ENCODE measurements at places on chromosomes 5 and 9.

DNA sequence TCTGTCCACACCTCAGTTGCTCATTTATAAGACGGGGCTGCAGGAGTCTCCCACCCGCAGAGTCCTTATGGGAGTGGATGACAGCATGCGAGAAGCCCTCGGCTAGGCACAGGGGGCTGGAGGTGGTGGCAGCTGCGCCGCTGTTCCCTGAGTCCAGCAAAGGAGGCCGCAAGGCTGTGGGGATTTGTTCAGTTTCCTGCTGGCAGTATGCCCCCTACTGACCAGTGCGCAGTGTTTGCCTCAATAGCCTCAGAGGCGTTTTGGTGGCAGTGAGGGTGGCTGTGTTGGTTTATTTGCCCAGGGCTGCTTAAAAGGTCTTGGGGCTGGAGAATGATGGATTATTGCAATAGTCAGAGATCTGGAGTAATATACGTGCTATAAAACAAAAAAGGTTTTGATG, 176.3 kb upstream of the OTULINL start:
- no peak for DNase-seq

DNA sequence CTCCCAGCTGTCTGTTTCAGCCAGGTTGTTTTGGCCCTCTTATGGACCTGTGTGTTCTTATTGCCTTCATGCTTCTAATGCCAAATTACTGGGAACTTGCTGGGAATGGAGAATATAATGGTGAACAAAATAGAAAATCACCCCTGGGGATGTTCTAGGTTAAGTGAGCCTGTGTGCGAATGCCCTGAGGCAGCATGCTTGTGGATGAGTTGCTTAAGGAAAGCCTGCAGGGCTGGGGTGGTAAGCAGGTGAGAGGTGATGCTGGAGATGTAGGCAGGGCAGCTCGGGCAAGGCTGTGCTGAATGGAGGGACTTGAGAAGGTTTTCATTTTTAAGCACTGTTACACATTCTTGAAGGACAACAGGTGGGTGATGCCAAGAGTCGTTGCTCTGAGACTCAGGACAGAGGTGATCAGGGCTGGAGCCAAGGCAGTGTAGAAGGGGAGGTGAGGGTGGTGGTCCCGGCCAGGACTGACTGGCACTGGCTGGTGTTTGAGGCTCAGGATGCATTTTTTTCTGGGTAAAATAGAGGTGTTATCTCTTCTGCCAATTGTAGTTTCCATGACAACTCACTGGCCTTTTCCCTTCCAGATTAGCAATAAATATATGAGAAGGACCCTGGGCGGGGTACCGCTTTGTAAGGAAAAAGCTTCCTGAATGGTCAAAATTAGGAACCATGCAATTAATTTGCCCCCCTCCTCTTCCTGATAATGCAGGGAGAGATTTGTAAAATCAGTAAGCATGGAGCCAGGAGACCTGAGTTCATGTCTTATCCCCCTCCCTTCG, 342.8 kb downstream of the ICE1 start:
- DNase-seq, result no peak

GRCh38 chr5:5042806-5043205, 97.3 kb upstream of the ADAMTS16 start:
- no peak for DNase-seq

DNA sequence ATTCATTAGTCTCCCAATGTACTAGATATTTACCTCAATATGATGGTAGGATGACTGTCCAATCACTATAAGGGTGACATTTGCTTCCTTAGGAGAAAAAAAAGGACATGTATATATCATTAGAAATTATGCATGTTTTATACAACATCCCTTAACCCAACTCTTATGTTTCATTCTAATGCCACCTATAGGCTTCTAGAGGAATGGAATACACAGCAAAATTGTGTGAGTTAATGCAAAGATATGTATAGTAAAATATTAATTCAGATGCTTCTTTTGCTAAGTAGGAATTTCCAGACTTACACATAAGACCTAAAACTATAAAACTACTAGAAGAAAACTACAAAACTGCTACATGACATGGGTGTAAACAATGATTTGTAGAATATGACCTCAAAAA, 3.5 kb downstream of the PRXL2C start:
- DNase-seq, result peak; percentile 17

DNA sequence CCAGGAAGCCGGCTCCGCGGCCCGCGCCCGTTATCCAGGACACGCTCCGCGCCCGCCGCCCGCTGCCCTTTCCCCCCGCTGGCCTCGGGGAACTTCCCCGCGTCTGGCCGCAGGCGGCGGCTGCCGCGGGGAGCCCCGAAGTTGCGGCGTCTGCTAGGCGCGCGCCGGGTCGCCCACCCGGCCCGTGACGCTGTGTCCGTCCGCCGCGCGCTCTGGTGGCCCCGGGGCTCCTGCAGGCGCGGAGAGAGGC, 621 bp upstream of the GCNT4 start:
- no peak for DNase-seq

DNA sequence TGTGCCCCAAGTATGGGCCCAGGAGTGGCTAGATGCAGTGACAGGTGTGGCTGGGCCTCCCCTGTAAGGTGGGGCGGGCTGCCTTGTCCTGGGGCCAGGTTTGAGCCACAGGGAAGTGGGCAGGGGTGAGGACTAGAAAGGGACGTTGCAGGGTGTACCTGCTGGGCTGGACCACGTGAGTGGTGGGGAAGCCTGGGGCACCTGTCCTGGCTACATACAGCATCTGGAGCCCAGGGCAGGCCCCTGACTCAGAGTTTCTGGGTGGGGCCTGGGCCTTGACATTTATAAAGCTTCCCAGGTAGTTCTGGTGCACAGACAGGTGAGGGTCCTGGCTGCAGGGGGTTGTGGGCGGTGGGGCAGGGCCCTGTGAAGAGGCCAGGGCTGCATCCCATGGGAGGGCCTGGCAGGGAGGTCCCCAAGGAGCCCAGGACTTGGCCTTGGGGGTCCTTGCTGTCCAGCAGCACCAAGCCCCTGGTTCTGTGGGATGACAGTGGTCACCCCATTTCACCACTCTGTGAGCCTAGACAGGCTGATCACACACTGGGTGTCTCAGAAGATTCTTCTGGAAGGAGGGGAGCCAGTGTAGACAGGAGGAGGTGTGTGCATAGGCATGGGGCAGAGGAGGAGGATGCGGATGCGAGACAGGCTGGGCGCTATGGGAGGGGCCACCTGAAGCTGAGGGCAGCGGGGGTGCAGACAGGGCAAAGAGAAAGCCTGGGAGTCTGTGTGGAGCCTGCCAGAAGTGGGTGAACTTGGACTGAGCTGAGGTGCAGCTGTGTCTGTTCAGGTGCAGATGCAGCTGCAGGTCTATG, 94.0 kb downstream of the PHF2 start:
- DNase-seq, result no peak

Data from COR-L47 (cell line).